ENCODE measurements at places on chromosomes 11 and 22.

DNA sequence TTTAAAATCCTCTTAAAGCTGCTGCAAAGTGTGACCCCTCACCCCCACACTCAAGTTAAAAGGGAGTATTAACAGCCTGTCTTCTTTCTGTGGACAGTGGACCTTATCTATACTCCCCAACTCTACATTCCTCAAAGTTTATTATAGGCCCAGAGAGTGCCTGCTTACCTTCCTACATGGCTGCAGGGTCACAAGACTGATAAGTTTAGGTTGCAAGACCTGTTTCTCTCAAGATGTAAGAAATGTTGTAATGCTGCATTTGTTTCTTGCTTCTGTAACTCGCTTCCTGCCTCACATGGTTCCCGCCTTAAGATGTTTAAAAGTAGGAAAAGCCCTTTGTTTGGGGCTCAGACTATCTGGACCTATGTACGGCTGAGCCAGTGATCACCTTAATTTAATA is 10.1 kb upstream of the NXPE1 start:
- no peak for DNase-seq

DNA sequence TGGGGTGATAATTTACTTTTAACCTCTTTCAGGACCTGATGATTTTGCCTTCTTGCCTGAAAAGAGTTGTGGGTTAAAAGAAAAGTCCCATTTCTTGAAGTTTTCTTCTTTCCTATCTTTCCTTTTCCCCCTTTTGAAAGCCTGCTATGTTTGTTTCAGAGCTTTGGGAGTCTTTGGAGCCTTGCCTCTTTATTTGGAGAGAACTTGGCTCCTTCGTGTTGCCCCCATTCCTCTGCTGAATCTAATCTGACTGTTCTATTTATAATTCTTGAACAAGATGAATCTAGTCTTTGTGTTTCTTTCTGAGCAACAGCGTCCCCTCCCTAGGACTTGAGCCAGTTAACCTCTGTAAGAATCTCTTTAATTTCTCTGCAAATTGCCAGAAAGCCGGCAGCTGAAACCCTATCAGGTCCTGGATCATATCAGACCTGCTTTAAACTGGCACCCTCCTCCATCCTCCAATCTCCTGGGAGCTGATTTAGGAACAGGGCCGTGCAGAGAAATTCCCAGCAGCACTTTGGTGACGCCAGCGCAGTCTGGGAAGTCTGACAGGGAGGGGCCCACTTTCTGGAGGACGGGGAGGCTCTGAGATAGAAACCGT is 289.1 kb upstream of the SORL1-AS1 start:
- no peak for DNase-seq

DNA sequence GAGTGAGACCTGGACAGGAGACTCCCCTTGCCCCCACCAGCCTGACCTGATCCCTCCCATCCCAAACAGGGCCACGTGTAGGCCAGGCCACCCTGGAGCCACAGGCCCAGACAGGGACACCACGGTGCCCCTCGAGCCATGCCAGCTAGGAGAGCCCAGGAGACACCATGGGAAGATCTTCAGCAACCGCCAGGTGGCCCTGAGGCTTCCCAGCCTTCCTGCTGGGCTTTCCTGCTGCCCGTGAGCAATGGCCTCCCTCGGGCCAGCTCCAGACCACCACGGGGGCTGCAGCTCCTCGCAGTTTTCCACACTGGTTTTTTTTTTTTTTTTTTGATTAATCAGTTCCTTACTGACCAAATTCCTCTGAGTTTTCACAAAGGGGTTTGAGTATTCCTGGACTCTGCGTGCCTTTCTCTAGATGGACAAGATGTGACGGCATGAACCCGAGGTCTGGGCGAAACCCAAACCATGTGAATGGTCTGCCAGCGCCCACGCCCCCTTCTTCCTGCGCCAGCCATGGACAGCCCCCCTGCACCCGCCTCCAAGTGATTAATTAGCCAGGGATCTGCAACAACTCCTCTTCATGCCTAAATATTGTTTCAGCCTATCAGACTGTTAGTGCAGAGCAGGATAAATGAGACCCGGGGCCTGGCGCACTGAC is 40.9 kb downstream of the TBX1 start:
- DNase-seq: no peak

DNA sequence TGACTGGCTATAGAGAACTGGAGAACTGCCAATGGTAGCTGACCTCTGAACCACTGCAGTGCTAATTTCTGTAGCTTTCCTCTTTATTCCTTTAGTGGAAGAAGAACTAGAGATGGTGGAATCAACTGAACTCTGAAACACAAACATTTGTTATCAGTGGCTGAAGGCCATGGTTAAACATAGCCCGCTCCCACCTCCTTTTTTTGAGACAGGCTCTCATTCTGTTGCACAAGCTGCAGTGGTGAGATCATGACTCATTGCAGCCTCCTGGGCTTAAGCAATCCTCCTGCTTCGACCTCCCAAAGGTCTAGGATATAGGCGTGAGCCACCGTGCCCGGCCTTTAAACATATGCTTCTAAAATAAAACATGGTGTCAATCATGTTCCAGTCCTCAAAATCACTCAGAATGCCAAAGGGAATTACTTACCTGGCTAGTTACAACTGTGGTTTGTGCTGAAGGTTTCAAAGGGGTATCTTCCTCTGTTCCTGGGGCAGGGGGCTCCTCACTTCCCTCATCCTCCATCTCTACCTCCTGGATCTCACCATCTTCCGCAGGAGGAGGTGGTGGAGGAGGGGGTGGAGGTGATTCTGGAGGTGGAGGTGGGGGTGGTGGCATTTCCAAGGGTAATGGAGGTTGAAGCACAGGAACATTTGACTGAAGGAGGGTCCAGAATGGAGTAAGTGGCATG is 9.0 kb upstream of the AGBL2 start:
- DNase-seq: no peak

DNA sequence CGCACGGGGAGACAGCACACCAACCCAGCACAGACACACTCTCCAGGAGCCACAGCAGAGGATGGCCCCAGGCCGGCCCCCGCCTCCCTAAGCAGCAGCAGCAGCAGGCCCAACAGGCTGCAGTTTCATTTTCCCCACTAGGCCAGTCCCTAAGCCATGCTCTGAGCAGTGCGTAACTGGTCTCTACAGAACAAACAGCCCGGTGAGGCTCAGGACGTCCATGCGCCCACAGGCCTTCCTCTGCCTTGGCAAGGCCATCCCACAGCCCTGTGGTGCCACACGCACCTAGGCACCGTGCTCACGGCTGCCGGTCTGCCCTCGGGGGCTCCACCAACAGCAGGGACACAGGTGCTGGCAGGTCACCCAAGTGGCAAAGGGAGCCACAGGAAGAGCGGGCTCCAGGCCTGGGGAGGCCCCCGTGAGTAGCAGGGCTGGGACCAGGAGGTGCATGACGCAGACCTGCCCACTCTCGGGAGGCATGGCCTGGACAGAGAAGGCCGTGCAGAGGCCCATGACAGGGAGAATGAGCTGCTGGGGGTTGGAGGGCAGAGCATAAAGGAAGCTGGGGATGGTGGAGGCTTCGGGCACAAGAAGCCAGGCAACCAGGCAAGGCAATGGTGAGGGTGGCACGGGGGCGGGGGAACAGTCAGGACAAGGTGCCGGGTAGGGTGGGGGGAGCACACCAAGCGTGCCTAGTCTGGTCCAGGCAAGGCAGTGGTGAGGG is 1.4 kb upstream of the MOB2 start:
- DNase-seq: no peak

DNA sequence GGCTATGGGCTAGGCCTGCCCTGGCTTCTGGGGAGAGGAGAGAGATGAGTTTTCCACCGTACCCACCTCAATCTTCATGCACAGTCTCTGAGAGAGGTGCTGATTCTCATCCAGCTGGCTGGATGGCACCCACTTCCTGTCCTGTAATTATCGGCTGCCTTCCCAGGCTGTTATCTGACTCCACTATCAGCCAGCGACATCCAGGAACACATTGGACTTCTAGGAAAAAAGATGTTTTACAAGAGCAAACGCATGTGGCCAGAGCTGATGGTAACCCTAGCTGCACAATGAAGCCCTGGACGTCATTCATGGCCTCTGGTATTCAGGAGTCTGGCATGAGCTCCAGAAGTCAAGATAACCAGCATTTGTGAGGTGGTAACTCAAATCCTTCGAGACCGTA is 137.4 kb downstream of the EHF start:
- DNase-seq: no peak

GRCh38 chr22:32202539-32203180 is 2.2 kb downstream of the RFPL2 start:
- no peak for DNase-seq

DNA sequence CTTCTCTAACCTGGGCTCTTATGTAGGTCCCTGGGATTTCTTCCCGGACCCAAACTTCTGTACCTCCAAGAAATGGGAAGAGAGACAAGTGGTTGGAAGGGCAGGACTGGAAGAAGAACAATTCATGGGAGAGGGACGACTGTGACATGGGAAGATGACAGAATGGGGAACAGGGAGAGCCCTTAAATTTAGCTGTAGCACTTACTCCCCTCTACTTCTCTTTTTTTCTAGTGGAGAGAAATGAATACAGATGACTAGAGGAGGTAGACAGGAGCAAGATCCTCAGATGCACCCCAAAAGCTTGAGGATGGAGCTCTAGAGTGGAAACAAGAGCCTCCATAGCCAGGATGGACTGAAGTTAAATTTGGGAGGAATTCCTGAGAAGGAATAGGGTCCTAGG is 2.3 kb downstream of the RHOG start:
- DNase-seq: peak; percentile 18

DNA sequence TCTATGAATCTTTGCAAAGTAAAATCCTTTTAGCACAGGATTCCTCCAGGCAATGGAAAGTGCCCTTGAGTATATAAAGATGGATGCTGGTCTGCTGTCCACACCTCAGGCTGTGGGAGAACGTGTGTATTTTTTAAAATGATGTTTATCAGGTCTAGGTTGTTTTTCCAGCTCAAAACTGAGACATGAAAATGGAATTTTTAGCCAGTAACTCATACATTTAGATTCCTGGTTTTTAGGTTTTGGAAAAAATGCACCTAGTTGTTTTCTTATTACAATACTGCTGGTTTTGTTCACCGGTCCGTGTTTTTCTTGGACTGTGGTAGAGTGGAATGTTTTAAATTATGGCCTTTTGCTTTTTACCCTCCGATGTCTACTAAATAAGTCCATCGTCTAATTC is 554.7 kb downstream of the SOX6 start:
- DNase-seq: no peak

DNA sequence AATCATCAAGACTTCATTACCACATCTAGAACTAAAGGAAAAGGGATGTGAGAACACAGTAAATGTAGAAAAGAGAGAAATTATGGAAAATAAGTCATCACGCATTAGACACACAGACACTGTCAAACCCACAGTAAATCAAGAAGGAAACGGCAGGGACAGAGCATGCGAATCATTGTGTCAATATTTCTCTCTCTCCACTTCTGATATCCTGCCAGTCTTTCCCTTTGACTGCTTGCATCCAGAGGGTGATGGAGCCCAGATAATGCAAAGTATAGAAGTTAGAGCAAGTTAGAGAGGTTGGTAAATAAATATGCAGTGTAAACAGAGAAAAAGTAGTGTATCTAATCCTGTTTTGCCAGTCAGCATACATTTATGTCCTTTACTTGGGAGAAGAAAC is 706.8 kb upstream of the ANO3 start:
- no peak for DNase-seq

- DNase-seq: peak; percentile 75
Observed at GRCh38 chr11:120344302-120345004, 8.2 kb downstream of the ARHGEF12 start.

DNA sequence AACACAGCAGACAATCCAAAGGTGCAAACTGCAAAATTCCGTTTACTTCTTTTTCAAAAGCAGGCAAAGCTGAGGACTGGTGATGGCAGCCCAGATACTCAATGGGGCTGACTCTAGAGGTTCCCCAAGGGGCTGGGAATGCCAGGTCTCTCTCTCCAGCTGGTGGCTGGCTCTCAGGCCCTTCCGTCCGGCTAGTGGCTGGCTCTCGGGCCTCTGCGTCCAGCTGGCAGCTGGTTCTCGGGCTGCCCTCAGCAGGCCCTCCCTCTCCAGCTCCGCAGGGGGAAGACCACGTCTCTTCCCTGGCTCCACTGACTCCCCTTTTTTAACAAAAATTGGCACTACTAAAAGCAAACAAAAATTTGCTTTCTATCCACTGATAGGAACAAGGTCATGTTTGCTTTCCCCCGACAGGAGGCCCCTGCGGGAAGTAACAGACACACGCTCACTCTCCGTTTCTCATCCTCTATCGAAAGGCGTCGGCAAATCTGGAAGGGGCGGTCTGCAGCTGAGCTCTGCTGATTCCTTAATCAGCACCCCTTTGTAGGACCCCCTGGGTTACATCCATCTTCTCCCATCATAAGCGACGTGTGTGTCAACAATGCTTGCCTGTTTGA is 381.4 kb downstream of the BRD1 start:
- no peak for DNase-seq

Measured in SIG-M5 (cell line).